ENCODE measurements at places on chromosomes 2 and 18.

DNA sequence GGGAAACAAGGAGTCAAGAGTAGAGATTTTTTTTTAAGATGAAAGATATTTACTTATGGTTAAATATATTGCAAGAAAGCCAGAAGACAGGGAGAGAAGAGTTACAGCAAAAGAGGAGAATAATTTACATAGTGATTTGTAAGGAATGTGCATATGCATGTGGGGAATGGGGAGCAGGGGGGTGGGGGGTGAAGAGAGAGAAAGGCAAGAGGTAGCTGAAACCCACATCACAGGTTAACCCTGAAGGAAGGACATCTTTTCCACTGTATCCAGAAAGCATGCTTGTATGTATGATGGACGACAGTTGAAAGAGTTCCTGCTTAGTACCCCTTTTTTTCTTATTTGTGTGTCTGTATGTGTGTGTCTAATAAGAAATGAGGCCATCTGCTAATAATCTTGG lies 371.9 kb downstream of the RAD51AP2 start:
- DNase-seq = no peak

DNA sequence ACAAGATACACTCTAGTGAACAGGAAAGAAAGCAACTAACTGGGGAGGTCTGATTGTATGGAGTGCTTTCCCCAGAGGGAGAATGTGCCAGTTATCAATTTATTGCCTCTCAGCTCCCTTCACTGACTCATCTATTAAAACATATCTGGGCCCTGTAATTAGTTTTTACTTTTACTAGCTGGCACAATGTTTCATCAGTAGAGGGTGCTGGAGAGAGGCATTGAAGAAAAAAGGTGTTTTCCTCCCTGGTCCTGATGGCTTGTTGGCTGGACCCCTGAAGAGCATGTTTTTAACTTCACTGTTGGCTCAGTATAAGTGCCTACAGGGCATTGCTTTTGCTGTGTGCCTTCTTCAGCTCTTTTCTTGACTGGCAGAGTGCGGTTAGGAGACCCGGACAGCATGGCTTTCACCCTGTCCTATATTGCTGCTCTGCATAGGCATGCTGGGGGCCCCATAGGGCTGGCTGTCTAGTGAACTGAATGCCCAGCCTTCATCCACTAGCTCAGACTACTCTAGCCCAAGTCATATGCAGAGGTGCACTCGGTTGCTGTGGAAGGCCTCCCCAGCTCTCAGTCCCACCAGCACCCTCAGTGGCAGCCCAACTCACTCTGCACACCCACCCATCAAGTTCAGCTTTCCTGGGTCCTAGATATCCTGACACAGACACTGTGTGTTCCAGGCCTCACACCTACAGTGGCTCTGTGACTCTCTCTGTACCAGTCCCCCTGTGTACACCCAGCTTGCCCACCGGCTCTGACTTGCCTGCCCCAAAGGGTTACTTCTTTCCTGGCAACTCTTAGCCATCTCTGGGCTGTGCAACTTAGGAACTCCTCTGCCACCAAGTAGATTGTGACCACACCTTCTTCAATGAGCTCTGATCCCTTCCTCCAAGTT lies 62.3 kb upstream of the ACYP2 start:
- DNase-seq = no peak

DNA sequence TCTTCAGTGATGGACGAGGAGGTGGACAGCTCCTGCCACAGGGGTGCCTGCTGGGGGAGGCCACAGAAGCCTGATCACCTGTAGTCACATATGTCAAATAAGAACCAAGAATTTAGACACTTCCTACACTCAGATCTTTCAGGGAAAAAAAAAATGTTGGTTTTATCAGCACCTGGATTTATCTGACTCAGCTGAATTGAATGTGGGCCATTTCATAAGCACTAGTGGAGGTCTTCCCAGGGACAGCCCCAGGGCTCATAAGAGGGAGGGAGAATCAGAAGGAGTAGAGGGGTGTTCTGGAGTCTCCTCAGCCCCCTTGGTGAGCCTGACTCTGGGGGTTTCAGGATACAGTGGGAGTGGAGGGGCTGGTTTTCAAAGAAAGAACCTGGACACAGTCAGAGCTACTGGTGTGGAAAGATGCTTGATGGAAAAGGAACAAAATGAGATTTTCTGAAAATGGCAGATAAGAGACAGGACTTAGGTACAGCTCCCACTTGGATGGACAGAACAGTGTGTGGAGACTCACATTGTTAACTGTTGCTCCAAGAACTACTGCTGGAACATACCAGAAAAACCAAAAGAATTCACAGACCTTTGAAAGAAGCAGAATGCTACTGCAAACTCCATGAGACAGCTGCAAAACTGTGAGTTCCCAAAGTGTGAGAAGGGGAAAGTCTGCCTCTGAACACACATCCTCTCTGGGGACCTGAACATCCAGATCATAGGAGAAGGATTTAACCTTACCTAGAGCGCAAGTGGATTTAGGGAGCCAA lies 45.4 kb downstream of the LCT start:
- DNase-seq = no peak

GRCh38 chr2:145253492-145253891 lies 733.6 kb upstream of the ZEB2 start:
- no peak for DNase-seq

DNA sequence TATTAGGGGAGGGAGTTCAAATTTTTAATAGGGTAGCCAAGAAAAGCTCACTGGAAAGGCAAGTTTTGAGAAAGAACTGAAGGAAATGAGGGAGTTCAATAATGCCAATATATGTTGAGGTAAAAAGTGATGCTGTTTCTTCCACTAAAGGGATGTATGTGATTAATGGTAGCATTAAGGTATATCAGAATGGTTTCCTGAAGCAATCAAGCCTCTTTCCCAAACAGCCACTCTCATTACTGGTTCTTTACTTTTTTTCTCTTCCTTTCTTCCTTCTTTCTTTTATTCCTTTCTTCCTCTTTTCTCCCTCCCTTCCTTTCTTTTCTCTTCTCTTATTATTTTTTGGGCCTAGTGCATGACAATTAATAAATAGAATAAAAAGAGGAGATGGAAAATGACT lies 433.5 kb downstream of the SATB2 start:
- DNase-seq = no peak

GRCh38 chr2:3390041-3390440 lies 10.5 kb downstream of the TRAPPC12 start:
- no peak for DNase-seq

All from activated T-helper 1 cell treated with anti-CD3 and anti-CD28 coated beads, Interleukin-2, amount 50 U/mL, for 16 hours (primary cell).